ENCODE measurements at places on chromosomes 2 and 18.

- DNase-seq, result no peak
These were observed 20.0 kb upstream of the CAVIN2 start for GRCh38 chr2:191866675-191867506.

GRCh38 chr2:421406-421805 lies 133.5 kb upstream of the ALKAL2 start:
- DNase-seq, result no peak

- no peak for DNase-seq
These were observed 242.4 kb downstream of the NAPG start for GRCh38 chr18:10768221-10768620.

- peak; percentile 58 for DNase-seq
These were observed 8.4 kb downstream of the CASP10 start for GRCh38 chr2:201191132-201191875.

DNA sequence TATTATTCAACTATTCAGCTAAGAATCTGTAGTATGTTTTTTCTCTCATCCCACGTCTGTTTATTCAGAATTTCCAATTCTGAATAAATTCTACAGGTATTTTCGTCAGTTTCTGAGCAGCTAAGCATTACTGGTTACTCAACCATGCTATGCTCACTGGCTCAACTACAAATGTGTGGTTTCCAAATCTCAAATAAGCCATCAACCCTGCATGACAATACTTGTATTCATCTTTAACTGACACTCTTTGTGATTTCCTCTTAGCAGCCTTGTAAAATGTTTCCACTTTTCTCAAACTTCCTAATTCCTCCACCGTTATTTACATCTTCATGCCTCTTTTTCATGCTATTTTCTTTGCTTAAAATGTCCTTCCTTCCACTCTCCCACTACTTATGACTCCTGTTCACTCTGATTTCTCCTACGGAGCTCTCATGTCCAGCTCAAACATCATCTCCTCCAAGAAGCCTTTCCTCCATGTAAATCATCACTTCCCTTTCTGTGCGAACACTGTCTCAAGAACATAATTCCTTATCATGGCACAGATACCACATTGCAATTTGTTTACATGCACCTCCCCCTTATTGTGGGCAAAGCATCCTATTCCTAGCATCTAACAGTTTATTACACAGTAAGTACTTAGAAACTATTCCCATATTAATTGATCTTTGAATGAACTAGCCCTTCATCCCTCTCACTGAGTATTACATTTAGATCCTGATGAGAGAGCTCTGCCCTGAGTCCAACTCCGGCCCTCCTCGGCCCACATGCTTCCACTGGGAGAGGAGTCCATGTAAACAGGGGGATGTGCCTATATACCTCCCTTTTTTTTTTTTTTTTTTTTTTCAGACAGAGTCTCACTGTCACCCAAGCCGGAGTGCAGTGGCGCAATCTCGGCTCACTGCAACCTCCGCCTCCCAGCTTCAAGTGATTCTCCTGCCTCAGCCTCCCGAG lies 10.5 kb downstream of the CCDC88A start:
- DNase-seq, result no peak

- no peak for DNase-seq
These were observed 120.9 kb downstream of the SPTBN1 start for GRCh38 chr2:54577035-54577434.

- DNase-seq, result no peak
These were observed 112.5 kb upstream of the CREB1 start for GRCh38 chr2:207417301-207417718.

Measured in CD4-positive, alpha-beta T cell treated with Interleukin-4 for 4 hours (primary cell).